ENCODE measurements at places on chromosomes 12 and 14. TPM values are rescaled to one million over a fixed set of nuclear protein-coding genes. Genes with fewer than 3 reads are reported as not detected.

The EMP1 gene
- 81.8 TPM for polyA plus RNA-seq

The CNTN1 gene
- 68.1 TPM for polyA plus RNA-seq

The GRIP1 gene
- 23.2 TPM for polyA plus RNA-seq

- DNase-seq = no peak
These were observed 123.7 kb upstream of the TMTC1 start for GRCh38 chr12:29907461-29907860.

- no peak for DNase-seq
These were observed 13.1 kb downstream of the ULK1 start for GRCh38 chr12:131907379-131908091.

DNA sequence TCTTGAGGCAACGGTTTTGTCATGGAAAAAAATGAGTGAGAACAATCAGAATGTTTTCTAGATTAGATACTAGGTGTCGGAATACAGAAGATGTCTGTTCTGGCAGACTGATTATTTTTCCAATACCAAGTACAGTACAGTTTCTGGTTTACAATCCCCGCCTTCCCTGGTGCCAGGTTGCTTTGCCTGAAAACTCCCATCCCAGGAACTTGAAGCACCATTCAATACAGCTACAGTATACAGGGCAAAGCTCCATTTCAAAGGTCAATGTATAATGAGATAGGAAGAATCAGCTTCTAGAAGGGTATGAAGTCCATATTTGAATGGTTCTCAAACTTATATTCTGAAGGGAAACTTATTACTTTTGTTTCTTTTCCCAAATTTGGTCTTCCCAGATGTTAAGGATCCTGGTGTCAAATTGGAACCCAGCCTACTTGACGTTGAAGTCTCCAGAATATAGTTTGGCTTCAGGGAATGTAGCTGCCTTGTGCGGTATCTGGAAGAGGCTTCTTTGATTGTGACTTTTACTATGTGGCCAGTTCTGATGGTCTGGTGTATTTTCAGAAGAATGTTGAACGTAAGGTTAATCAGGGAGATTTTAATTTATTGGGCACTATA is 238.0 kb upstream of the ATP2B1 start:
- no peak for DNase-seq
